ENCODE measurements at places on chromosomes 5 and 9. TPM values are rescaled to one million over a fixed set of nuclear protein-coding genes. Genes with fewer than 3 reads are reported as not detected.

- DNase-seq: no peak
Measured at GRCh38 chr5:124747791-124748686, 1.6 kb upstream of the ZNF608 start.

DNA sequence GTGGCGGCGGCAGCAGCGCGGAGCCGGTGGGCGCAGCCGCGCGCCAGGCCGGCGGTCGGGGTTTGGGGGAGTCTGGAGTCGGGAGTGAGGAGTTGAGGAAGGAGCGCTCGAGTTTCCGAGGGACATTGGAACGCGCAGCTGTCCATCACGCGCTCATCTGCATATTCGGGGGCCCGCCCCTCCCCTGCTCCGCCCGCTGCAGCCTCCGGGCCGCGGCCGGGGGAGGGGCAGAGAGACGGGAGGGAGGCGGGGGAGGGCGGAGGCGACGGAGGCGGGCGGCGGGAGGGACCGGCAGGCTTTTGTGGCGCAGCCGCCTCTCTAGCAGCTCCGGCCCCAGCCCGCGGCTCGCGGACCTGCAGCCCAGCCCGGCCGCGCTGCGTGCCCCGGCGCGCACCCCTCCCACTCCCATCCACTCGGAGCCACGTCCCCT, at the start of gene IRX2:
IRX2 (minus strand) TSS at position 86 of the 430 bp plus-strand sequence. CDS start 264 bp downstream, outside the sequence.
- DNase-seq: peak; percentile 97

- no peak for DNase-seq
Measured at GRCh38 chr9:98861781-98862504, 54.5 kb downstream of the GALNT12 start.

GRCh38 chr5:104538734-104539133, 976.1 kb upstream of the NUDT12 start:
- no peak for DNase-seq

- no peak for DNase-seq
Measured at GRCh38 chr5:36669015-36669651, 62.7 kb downstream of the SLC1A3 start.

- no peak for DNase-seq
Measured at GRCh38 chr5:111582993-111583601, 70.8 kb upstream of the STARD4 start.

GRCh38 chr5:176799488-176799887, 10.9 kb upstream of the UNC5A start:
- DNase-seq: no peak

DNA sequence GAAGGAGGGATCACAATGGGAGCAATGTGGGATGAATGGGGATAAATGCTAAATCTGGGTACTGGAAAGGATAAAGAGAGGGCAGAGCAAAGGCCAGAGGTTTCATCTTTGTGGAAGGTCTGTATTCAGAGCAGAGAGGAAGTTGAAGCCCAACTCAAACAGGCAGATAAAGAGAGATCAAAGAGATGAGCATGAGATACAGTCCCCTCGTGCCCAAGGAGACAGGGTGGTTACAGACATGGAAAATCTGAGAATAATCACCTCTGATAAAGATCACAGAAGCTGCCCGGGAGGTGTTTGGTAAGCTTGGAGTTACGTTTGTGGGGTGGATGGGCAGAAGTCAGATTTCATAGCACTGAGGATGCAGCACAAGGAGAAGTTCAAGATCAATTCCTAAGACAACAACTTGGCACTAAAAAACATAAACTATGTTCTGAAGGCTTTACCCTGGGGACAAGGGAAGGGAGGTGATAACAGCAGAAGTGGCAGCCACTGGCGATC, 459 bp upstream of the ERAP2 start:
- no peak for DNase-seq

GRCh38 chr9:114276908-114277821, 45.7 kb upstream of the ORM1 start:
- DNase-seq: peak; percentile 75

GRCh38 chr5:181187500-181188213, 17.3 kb downstream of the TRIM7 start:
- peak; percentile 94 for DNase-seq

The NUTM2F gene
- total RNA-seq: not detected

The PAX5 gene
- total RNA-seq: not detected

The PCDHB10 gene
- total RNA-seq: 7.8 TPM

The CANX gene
- total RNA-seq: 809 TPM
